Heart left ventricle (tissue), 16 donors: ENCODE measurements at places on chromosomes 7 and 10. TPM values are rescaled to one million over a fixed set of nuclear protein-coding genes. Genes with fewer than 3 reads are reported as not detected.
A peak's percentile ranks its signal among the peaks of the same experiment; 100 is the strongest.

Gene CCDC136
- 12.3 TPM for total RNA-seq

Gene AOAH
- total RNA-seq = 1.9 TPM

Gene SCART1
- 0.25 TPM for total RNA-seq

Gene GIMAP8
- 11.3 TPM for total RNA-seq

Gene MYL7
- 1,442 TPM for total RNA-seq

Gene SPAM1
- total RNA-seq = not detected

Gene CLRN3
- total RNA-seq = not detected

Gene PIP
- not detected for total RNA-seq

DNA sequence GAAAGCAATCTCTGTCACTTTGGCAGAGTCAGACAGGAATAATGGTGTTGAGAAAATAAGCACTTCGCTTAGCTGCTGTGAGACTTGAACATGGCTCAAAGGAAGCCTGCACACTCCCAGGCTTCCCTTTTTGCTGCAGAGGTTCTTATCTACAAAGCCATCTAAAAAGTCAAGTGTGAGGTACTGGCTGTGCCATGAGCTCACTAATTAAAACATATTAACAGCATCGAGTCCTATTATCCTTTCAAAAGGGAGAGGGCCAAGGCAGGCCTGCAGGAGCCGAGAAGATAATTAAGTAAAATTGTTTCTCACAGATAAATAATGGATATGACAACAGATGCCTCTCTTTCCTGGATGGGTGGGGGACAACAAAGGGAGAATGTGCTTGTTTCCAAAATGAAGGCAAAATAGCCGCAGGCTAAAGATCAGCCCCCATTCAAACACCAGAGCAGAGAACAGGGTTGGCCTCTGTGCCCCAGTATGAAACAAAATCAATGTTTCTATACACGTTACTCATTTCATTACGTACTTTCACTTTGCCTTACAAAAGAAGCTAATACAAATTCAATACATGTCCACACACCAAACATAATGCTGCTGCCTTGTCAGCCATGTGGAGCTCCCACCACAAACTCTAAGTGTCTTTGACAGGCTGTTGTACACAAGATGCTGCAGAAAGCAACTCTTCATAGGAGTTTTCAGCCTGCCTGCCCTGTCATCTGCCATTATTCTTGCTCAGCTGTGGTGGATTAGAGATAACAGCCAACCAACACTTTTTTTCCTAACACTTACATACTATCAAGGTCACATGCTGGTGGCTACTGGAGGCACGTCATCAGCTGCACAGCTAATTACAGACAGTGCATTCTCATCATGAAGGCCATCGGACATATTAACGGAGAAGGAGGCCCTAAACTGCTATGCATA lies 55.3 kb downstream of the ELAPOR2 start:
- H3K4me3 ChIP-seq = no peak overlapping the region
- no peaks in the 10 kb centered on the region for H3K4me1 ChIP-seq
- H3K36me3 ChIP-seq = no peaks in the 10 kb centered on the region
- no peaks in the 10 kb centered on the region for H3K27me3 ChIP-seq
- no peak overlapping the region for H3K27ac ChIP-seq
- DNase-seq = no peak

DNA sequence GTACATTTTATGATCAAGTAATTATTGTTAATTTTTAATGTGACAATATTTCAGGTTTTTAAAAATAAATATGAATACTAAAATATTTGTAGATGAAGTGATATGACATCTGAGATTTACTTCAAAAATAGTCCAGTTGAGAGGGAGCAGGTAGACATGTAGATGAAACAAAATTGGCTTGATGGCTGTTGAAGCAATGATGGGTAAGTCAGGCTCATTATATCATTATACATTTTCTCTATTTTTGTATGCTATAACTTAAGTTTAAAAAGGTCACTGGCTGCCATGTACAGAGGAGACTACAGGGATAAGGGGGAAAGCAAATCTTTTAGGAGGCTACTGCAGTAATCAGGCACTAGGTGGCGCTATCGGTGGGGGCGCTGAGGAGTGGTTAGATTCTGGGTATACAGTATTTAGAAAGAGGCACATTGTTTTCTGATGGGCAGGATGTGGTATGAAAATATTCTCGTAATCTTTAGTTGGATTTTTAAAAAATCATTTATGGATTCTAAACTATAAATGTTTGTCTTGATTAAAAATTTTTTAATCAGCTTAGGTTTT lies 189.8 kb upstream of the IMMP2L start:
- no peaks in the 10 kb centered on the region for H3K4me1 ChIP-seq
- H3K4me3 ChIP-seq = no peak overlapping the region
- H3K27me3 ChIP-seq = no peaks in the 10 kb centered on the region
- H3K36me3 ChIP-seq = peaks cover 17% of the 10 kb centered on the region

GRCh38 chr7:133771788-133772419 lies 355.2 kb upstream of the LRGUK start:
- no peak overlapping the region for H3K4me3 ChIP-seq
- H3K36me3 ChIP-seq = no peaks in the 10 kb centered on the region
- no peaks in the 10 kb centered on the region for H3K4me1 ChIP-seq
- H3K27me3 ChIP-seq = no peaks in the 10 kb centered on the region

- no peak overlapping the region for H3K27ac ChIP-seq
- no peak overlapping the region for H3K4me3 ChIP-seq
Observed at GRCh38 chr10:101124933-101125332, 6.2 kb upstream of the TLX1 start.

DNA sequence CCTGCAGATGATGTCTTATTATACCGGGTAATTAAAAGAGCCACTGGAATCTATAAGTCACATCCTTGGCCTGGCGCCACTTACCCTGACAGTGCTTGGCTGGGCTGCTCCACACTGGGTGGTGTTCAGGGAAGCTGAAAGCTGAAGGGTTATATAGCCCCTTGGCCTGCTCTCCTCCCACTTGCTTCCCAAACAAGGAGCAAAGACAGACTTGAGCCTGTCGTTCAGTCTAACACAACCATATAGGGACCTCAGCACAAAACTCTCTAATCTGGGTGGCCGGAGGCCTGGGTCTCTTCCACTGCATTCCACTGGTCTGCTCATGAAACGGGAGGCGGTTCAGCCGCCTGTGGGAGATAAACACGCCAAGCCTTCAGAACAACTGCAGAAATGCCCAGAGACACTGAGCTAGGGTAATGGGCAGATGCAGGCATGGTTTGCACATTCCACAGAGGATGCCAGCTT lies at the start of gene ACTA2:
Gene ACTA2, minus strand, starts transcription at position 127 of the 465 bp plus-strand sequence. CDS start 3,843 bp downstream, outside the sequence.
- H3K36me3 ChIP-seq = no peaks in the 10 kb centered on the region
- H3K4me1 ChIP-seq = peaks cover 18% of the 10 kb centered on the region
- peak within 1 kb of the TSS; percentile 60 for H3K4me3 ChIP-seq
- H3K27me3 ChIP-seq = no peaks in the 10 kb centered on the region

DNA sequence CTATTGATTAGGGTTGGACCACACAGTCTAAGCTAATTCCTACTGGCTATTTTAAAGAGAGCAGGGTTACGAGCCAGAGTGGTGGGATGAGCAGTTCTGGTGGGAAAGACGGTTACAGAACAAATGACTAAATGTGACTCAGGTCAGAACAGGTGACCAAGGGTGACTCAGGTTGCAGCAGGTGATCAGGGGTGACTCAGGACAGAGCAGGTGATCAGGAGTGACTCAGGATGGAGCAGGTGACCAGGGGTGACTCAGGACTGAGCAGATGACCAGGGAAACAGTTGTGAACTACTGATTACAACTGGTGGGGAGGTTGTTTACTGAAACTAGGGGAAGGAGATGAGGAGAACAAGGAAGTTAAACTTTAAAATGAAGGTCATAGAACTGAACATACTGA lies 366.3 kb downstream of the ABCA13 start:
- H3K27ac ChIP-seq = no peak overlapping the region
- no peak for DNase-seq
- no peak overlapping the region for H3K4me3 ChIP-seq
- no peaks in the 10 kb centered on the region for H3K27me3 ChIP-seq

DNA sequence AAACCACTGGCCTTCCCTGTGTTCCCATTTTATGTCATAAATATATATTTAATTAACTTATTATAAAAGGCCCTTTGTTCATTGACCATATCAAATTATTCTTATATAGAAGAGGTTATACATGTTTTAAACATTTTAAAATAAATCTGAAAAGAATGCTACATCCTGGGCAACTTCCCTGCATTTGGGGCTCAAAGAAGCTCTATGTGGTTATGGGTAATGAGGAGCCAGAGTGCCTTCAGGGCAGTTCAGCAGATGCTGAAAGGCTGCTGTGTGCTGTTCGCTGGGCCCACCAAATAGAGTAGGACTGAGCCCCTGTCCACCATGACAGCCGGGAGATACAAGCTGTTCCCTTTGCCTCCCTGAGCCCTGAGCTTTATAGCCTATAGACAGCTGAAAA lies 35.9 kb downstream of the HTRA1 start:
- H3K36me3 ChIP-seq = no peaks in the 10 kb centered on the region
- no peak overlapping the region for H3K27ac ChIP-seq
- DNase-seq = no peak
- peaks cover 12% of the 10 kb centered on the region for H3K4me1 ChIP-seq
- H3K4me3 ChIP-seq = no peak overlapping the region

DNA sequence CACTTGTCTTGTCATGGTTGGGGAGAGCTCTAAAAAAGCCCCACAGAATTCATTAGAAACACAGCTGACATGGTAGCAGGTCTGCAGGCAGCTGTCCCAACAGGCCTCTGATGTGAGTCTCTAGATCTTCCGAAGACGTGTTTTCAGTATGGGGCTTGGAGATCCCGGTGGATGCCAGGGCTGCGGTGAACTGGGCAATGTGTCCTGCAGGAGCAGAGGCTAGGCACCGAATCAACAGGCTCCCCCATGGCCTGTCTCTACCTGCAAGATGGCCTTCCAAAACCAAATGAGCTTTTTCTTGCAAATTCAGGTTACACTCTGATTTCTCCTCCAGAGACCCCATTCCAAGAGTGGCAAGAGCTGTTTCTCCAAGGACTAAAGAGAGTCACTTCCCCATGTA lies 2.9 kb downstream of the CPXM2 start:
- no peaks in the 10 kb centered on the region for H3K27me3 ChIP-seq
- no peaks in the 10 kb centered on the region for H3K36me3 ChIP-seq
- peaks cover 4% of the 10 kb centered on the region for H3K4me1 ChIP-seq
- no peak overlapping the region for H3K4me3 ChIP-seq
- no peak for DNase-seq

DNA sequence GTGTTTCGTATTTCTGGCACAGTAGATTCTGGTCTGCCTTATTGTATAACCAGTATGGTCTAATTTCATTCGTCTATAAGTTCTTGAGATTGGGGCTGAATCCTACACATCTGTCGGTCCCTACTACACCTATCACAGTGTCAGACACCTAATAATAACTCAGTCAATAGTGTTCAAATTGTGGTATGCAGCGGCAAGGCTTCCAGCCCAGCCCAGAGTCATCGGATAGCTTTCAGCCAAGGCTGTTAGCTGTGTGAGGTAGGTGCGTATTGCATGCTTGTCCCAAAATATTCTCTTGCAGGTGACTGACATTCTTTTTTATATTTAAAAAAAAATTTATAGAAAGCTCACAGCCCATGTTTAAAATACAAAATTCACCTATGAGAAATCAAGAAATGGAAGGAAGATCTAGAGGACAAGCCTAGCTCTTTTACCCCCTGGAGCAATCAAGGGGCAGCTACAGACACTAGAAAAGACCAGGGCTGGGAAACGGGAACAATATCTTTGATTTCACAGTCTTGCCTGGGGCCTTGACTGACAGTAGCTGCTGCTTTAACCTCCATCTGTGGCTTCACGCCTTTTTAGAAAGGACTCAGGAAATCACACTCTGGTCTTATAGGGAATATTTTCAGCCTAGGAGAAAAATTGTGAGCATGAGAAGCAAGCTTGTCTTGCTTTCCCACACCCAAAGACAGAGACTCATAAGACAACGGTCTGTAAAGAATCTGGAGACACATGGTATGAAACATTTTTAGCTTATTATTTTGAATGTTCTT lies 9.5 kb upstream of the ASB4 start:
- no peak overlapping the region for H3K4me3 ChIP-seq
- no peak for DNase-seq
- no peaks in the 10 kb centered on the region for H3K27me3 ChIP-seq
- H3K36me3 ChIP-seq = no peaks in the 10 kb centered on the region

DNA sequence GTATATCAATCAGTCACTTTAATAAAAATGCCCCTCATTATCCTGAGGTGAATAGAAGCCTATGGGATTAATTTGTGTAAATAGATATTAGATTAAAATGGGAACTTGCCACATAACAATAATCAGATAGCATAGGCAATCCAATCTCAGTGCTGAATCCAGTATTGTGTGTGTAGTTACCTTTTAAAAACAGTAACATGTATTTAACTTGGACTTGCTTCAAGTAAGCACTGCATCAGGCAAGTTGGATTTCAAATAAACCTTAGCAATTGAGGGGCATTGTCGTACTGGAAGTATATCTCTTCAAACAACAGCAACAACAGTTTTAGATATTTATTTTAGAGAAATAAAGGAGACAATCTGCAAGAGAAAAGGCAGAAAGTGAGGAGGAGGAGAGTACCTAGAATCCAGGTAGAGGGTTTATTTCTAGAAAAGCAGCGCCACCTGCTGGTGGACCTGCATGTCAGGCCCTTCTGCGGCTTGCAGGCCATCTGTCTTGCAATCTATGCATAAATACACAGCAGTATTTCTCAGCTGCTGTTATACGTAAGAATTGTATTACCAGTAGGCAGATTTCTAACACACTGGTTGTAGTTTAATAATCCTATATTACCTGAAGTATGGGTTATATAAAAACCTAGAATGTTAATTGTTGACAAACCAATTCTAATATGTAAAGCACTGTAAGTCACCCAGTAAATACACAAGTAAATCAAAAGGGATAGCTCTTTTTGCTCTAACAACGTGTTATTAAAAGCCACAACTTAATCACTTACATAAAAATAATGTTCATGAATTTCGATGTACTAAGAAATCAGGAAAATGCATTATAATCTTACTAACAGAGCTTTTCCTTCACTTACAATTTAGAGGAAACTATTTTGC lies 652.8 kb downstream of the KCNMA1 start:
- no peaks in the 10 kb centered on the region for H3K36me3 ChIP-seq
- peak; percentile 65 for DNase-seq
- no peak overlapping the region for H3K4me3 ChIP-seq
- no peaks in the 10 kb centered on the region for H3K27me3 ChIP-seq

- H3K36me3 ChIP-seq = peaks cover 5% of the 10 kb centered on the region
- no peak overlapping the region for H3K27ac ChIP-seq
- no peak for DNase-seq
- no peaks in the 10 kb centered on the region for H3K27me3 ChIP-seq
Observed at GRCh38 chr10:103149991-103150622, 43.0 kb downstream of the NT5C2 start.

DNA sequence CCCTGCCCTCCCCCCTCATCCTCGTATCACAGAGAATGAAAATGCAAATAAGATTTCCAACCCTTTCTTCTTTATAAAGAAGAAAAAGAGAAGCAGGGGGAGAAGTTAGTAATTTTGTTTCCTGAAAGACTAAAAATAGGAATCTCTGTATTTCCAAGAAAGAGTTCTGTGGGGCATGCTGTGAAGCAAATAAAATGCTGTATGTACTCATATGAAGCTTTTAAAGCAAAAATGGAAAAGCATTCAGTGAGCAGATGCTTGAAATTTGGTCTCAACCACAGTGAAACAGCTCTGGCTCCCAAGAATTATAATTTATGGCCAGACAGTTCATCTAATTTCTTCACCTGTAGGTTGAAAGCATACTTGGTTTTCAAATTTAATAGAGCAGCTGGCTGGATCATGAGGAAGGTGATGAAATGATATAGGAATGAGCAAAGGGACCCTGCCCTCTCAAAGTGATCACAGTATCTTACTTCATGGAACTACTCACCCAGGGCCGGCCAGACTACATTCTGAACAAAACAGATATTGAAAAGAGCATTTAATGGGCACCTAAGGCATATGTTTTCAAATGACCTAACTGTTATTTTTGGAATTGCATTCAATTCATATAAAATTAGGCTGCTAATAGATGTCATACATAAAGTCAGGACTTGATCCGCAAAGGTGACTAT lies 31.4 kb downstream of the SVIL start:
- H3K36me3 ChIP-seq = peaks cover 5% of the 10 kb centered on the region
- H3K4me1 ChIP-seq = no peaks in the 10 kb centered on the region
- no peaks in the 10 kb centered on the region for H3K27me3 ChIP-seq
- H3K27ac ChIP-seq = no peak overlapping the region
- H3K4me3 ChIP-seq = no peak overlapping the region
